ENCODE measurements at places on chromosomes 2 and 18. TPM values are rescaled to one million over a fixed set of nuclear protein-coding genes. Genes with fewer than 3 reads are reported as not detected.

CEP76 gene
- 8.4 TPM for total RNA-seq

TRPM8 gene
- total RNA-seq = 0.37 TPM

INO80D gene
- 2.1 TPM for total RNA-seq

MSGN1 gene
- not detected for total RNA-seq

PTGR3 gene
- 16.0 TPM for total RNA-seq

ZEB2 gene
- 6.2 TPM for total RNA-seq

NEB gene
- total RNA-seq = 0.18 TPM

HMSD gene
- 0.26 TPM for total RNA-seq

TFPI gene
- total RNA-seq = 72.0 TPM

CFAP65 gene
- total RNA-seq = 0.15 TPM

DHRS9 gene
- 3.5 TPM for total RNA-seq

ANKRD23 gene
- total RNA-seq = 2.5 TPM
